ENCODE measurements at places on chromosomes 6 and 20.

GRCh38 chr20:17887331-17888030, 81.1 kb downstream of the SNX5 start:
- no peak for DNase-seq

- no peak for DNase-seq
These were observed 54.3 kb upstream of the BMP6 start for GRCh38 chr6:7671581-7671980.

- no peak for DNase-seq
These were observed 51.6 kb upstream of the GRIK2 start for GRCh38 chr6:101341926-101342325.

DNA sequence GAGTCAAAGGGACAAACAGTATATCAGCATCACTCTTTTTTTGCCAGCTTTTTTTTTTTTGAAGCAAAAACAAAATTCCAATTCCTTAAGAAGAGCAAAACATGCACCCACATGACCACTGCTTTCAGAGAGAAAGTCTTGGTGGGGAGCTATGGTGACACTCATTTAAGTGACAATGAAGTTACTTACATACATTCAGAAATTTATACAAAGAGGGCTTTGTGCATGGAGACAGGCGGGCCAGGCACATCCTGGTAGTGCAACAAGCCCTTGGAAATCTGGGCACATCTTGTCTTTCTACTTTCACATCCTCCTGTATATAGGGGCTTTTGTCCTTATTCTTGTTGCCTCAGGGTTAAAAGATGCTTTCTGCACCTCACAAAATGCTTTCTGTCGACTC, 55.9 kb downstream of the IL22RA2 start:
- no peak for DNase-seq

Data from NCI-H187 (cell line).